Activated naive CD8-positive, alpha-beta T cell treated with anti-CD3 and anti-CD28 coated beads, Interleukin-2, amount 10 ng/mL, durations not matched to agents 7 days and 5 days (primary cell): ENCODE measurements at places on chromosomes 7 and 10. TPM values are rescaled to one million over a fixed set of nuclear protein-coding genes. Genes with fewer than 3 reads are reported as not detected.

TMEM229A gene
- total RNA-seq = not detected

IGFBP3 gene
- total RNA-seq = 12.5 TPM

TRIM50 gene
- total RNA-seq = not detected

CRPPA gene
- total RNA-seq = 1.1 TPM

NOM1 gene
- 27.2 TPM for total RNA-seq

ZNF32 gene
- total RNA-seq = 26.0 TPM

UCN3 gene
- total RNA-seq = not detected

ANKRD22 gene
- not detected for total RNA-seq

ELN gene
- total RNA-seq = not detected

TUBAL3 gene
- not detected for total RNA-seq

ARL3 gene
- 4.6 TPM for total RNA-seq

STEAP2 gene
- total RNA-seq = not detected

IL6 gene
- total RNA-seq = 0.64 TPM

WNT2 gene
- not detected for total RNA-seq

ZNF655 gene
- 133 TPM for total RNA-seq

LIPJ gene
- total RNA-seq = 0.17 TPM

LIPF gene
- total RNA-seq = not detected

CCL24 gene
- total RNA-seq = not detected

OR13A1 gene
- total RNA-seq = not detected

IKZF1 gene
- total RNA-seq = 383 TPM

HTR7 gene
- 0.14 TPM for total RNA-seq

ARL5B gene
- 11.8 TPM for total RNA-seq

ITGA8 gene
- not detected for total RNA-seq

PLPP4 gene
- not detected for total RNA-seq

POLR2J2 gene
- 19.0 TPM for total RNA-seq

KLF14 gene
- total RNA-seq = not detected

ERV3-1 gene
- 17.3 TPM for total RNA-seq

EPC1 gene
- total RNA-seq = 65.3 TPM

LRGUK gene
- total RNA-seq = 0.17 TPM

IKZF5 gene
- 20.9 TPM for total RNA-seq

GOLGA7B gene
- total RNA-seq = 12.0 TPM

HSPA12A gene
- 0.09 TPM for total RNA-seq

KCP gene
- 0.69 TPM for total RNA-seq

CELF2 gene
- total RNA-seq = 168 TPM
